Brain microvascular endothelial cell (primary cell): ENCODE measurements at places on chromosomes 7 and 10.
A peak's percentile ranks its signal among the peaks of the same experiment; 100 is the strongest.

DNA sequence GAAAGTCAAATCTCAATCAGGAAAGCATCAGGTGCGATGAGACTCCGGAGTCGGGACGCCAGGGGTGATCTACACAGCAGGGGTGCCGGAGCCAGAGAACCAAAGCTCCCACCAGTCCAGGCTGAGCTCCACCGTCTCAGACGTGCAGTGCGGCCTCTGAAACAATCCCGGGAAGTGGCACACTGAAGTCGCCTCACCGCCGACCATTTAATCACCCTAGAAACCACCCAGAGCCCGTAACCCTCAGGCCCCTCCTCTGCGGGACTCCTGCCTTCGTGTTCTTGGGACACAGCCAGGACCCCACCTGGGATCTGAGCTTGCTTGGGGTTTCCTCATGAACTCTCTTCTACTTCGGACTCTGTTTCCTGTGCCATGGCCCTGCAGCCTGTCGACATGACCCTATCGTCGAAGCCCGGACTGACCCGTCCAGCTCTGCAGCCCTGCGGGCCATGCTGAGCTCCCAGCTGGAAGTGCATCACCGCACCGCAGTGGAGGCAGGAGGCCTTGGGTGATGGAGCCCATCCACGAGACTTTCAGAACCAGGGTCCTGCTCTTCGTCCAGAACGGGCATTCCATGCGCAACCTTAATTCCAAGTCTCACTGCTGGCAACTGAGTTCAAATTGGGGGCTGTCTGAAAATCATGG is 266.4 kb downstream of the PTPRN2 start:
- no peak for DNase-seq

GRCh38 chr7:153576096-153576495 is 476.1 kb upstream of the DPP6 start:
- DNase-seq = no peak

DNA sequence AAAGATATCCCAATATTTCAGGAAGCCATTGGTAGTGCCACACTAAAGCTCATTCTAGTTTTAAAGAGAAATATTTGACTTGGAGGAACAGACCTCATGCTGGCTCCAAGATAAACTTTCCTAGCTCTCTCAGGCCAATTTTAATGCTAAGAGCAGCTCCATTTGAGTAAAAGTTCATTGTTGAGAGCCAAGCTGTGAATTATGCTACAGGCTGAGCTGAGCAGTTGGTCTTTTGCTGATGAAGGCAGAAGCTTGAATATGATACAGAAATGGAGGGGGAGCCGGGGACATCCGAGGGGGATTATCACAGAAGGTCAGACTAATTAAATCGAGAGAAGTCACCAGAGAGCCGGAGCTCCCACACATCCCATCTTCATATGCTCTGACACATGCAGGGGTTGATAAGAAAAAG is 175.7 kb upstream of the AUTS2 start:
- no peak for DNase-seq

GRCh38 chr10:34031400-34031799 is 696.9 kb upstream of the NRP1 start:
- DNase-seq = peak; percentile 19

GRCh38 chr7:129779602-129780256 is 168.2 kb downstream of the NRF1 start:
- DNase-seq = no peak

DNA sequence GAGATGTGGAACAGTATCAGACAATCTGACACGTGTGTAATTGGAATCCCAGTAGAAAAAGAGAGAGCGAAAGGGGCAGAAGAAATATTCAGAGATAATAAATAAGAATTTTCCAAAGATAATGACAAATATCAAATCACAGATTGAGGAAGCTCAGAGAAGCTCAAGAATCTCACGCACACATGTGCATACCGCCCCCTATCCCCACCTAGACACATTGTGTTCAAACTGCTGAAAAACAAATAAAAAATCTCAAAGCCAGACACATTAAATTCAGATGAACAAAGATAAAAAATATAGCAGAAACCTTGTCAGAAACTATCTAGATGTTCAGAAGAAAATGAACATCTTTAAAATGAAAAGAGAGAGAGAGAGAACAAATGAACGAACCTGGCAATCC is 17.2 kb downstream of the SFR1 start:
- DNase-seq = no peak

GRCh38 chr7:45982907-45983719 is 62.0 kb upstream of the IGFBP3 start:
- no peak for DNase-seq

GRCh38 chr7:94311515-94311914 is 83.2 kb upstream of the COL1A2 start:
- DNase-seq = no peak

GRCh38 chr7:13988065-13988464 is 1.4 kb downstream of the ETV1 start:
- peak; percentile 57 for DNase-seq

- DNase-seq = no peak
Observed at GRCh38 chr7:43825391-43825808, 43.9 kb downstream of the MRPS24 start.

- DNase-seq = peak; percentile 12
Observed at GRCh38 chr7:24290004-24290641, 6.1 kb downstream of the NPY start.

- no peak for DNase-seq
Observed at GRCh38 chr7:116530107-116530820, 5.4 kb downstream of the CAV1 start.

GRCh38 chr10:67302701-67303100 is 376.9 kb downstream of the LRRTM3 start:
- DNase-seq = no peak

DNA sequence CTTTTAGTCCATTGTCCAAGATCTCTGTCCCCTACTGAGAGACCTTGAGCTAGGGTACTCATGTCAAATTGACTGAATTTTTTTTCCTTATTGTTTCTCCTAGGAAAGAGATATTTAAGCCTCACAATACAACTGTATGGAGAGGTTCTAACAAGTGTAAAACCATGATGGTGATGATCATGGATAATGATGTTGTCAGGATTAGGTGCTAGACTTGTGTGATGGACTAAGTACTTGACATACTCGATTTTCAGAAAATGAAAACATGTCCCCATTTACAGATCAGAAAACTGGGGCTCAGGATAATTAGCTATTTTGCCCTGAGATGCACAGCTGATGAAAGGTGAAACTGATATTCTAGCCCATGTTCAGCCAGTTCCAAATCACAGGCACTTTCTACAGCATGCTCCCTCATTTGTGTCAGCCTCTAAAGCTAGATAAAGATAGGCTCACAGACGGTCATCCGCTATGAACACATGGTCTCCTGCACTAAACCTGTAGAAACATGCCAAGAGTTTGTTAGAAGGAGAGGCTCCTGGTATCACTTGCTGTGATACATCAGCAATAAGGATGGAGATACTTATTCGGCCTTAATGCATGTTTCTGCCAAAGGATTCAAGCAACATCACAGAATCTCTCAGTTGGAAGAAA is 67.6 kb downstream of the CREB3L2 start:
- DNase-seq = no peak

DNA sequence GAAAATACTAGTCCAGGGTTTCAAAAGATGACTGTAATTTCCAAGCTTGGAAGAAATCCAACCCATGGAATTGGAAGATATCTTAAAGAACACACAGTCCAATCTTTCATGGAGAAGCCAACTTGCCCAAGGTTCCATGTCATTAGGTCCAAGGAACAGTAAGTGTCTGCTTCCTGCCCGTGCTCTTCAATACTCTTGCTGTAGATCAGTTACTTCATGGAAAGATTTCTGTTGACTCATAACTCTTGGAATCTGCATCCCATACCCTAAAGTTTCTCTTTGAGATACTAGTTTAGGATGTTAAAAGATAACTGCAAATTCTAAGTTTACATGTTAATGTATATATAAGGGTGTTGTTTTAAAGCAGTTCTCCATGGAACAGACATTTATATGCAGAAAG is 127.9 kb upstream of the SLC13A1 start:
- DNase-seq = no peak

GRCh38 chr10:93579089-93579488 is 12.6 kb downstream of the FFAR4 start:
- DNase-seq = no peak

DNA sequence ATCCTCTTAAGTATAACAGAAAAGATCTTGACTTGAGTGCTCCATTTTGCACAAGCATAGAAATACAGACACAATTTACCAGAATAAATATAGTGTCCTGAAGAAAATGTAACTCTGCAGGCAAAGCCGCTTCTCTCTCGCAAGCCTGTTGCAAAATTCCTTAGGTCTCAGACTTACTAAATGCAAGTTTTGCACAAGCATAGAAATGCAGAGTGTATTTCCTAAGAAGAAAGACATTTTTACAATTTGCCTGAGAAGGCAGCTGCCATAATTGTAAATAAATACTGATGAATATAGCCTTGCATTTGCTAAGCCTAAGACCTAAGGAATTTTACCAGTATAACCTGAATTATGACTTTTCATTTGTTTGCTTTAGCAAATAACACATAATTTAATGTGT is 67.1 kb downstream of the AGMO start:
- no peak for DNase-seq

DNA sequence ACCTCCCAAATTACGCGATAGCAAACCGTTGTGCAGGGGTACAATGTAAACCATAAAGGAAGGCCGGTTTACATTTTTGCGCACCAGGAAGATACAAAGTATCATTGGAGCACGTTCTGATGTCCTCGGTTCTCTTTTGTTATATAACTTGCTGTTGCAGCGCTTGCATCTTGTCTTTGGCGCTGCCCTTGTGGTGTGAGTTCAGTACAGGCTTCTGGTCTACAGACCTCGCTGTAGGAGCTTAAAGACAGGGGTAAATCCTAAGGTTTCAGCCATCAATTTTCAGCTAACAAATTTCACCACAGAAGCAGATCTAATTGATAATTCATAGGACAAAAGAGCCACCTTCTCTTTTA is 1.5 kb upstream of the MKX start:
- DNase-seq = no peak

DNA sequence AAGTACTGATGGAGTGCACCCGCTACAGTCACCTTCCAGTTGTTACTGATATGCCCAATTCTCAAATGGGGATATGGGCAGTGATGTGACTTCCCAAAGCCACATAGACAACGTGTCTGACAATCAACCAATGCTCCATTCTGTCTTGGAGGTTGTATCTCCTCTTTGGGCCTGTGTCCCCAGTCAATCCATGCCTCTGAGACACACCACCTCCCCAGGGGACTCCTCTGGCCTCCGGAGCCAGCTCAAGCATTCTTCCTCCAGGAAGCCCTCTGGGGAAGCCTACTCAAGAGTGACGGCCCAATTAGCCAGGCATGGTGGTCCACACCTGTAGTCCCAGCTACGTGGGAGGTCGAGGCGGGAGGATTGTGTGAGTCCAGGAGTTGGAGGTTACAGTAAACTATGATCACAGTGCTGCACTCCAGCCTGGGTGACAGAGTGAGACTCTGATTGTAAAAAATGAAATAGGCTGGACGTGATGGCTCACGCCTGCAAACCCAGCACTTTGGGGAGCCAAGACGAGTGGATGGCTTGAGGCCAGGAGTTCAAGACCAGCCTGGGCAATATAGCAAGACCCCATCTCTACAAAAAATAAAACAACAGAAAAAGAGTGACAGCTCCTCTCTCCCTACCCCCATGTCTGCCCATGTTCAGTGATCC is 99.5 kb upstream of the TNRC18 start:
- no peak for DNase-seq

DNA sequence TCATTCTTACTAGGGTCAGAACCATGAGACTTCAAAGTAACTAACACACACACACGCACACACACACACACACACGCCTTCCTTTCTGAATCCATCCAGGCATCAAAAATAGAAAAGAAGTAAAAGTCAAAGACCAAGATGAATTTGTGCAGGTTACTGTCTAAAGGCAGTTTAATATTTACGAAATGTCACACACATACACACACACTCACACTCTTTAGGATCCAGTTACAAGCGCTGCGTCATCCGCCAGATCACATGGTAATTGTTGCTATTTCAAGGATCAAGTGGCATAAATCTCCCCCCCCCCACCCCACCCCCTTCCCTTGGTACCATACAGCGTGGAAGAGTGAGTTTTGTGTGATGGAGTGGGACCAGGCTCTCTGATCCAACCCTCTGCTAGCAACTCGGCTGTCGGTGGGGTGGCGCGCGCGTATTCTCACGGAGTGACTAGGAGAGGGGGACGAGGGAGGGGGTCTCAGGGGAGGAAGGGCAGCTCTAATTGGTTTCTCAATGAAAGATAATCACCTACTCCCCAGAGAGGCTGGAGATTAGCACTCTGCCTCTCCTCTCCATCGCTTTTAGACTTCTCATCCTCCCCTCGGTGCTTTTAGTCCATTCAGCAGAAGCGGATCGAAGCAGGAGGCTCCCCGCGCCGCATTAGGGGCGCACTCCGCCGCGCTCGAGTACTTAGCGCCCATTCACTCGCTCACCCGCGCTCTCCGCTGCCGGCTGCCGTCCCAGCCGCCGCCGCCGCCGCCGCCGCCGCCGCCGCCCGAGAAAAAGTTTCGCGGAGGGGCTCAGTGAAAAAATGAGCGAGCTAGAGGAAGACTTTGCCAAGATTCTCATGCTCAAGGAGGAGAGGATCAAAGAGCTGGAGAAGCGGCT is 83.5 kb upstream of the PRKG1 start:
- peak; percentile 92 for DNase-seq

DNA sequence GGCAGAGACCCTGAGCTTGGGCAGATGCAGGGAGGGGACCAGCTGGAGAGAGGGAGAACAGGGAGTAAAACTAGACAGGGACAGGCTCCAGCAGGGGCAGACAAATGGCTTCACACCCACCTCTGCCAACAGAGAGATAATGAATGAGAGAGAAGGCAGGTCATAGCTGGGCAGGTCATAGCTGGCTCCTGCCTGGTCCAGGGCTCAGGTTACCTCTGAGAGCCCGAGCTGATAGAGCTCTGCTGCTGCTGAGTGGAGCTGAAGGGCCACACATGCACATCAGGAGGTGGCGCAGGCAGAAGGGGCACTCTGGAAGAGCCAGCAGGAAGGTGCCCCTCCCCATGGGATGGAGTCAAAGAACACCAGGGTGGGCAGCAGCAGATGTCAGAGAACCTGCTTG is 154.2 kb downstream of the GFRA1 start:
- DNase-seq = no peak

DNA sequence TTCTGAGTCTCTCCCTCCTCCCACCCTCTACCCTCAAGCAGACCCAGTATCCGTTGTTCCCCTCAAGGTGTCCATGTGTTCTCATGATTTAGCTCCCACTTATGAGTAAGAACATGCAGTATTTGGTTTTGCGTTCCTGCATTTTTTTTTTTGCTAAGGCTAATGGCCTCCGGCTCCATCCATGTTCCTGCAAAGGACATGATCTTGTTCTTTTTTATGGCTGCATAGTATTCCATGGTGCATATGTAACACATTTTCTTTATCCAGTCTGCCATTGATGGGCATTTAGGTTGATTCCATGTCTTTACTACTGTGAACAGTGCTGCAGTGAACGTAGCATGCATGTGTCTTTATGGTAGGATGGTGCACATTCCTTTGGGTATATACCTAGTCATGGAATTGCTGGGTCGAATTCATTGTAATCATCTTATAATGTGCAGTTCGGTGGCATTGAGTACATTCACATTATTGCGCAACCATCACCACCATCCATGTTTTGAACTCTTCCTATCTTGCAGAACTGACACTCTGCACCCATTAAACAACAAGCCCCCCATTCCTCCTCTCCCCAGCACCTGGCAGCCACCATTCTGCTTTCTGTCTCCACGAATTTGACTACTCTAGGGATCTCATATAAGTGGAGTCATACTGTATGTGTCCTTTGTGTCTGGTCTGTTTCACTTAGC is 125.5 kb downstream of the CAMK1D start:
- no peak for DNase-seq

- no peak for DNase-seq
Observed at GRCh38 chr10:75922435-75922834, 491.0 kb downstream of the LRMDA start.
